ENCODE measurements at places on chromosomes 1 and 21.

GRCh38 chr1:226044514-226045101, 17.9 kb upstream of the H3-3A start:
- DNase-seq, result peak; percentile 44

DNA sequence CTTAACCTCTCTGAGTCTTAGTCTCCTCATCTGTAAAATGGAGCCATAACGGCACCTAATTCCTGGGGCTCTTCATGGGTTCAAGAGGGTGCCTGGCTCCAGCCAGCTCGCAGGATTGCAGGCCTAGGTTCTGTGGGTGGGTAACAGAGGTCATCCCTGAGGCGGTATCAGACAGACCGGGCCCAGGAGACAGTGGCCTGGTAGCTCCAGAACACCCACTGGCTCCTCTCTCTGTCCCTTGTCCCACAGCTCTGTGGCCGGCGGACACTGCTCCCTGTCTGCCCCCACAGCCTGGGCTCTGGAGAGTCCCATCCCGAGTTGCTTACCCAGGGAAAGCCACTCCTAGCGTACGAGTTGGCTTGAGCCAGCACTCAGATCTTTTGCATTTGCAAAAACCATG, 150.3 kb downstream of the PEX14 start:
- no peak for DNase-seq

GRCh38 chr21:40466893-40467483, 380.0 kb downstream of the DSCAM start:
- peak; percentile 11 for DNase-seq

DNA sequence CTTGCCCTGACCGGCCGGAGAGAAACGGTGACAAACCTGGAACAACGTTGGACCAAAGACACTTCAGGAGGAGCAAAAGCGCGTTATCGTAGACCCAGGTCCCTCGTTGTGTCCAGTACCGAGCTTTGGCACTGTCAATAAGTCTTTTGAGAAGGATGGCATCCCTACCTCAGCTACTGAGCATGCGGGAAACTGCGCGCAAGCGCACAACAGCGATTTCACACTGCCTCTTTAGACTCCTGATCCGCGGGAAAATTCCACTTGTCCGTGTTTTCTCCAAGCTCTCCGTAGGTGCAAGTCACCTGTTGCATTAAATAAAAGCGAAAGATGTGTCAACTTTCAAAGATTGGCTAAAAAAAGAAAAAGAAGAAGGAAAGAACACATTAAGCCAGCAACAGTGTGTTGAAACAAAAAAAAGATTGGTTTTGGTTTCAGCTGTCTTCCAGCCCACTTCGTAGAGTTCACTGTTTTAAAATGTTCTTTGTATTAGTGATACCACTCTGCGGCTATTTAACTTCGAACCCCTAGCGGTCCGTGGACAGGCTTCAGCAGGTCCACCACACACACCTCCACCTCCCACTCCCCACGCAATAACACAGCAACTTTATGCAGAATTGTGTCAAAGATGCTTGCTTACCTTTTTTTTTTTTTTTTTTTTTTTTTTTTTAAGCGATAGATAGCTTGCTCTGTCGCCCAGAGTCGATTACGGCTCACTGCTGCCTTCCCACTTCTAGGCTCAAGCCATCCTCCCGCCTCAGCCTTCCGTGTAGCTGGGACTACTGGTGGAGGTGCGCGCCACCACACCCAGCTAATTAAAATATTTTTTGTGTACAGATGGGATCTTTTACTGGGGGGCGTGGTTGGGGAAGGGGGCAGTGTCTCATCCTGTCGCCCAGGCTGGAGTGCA, at the start of gene BPNT1:
Gene BPNT1, minus strand, starts transcription at position 139 of the 907 bp plus-strand sequence. CDS start 9,942 bp downstream, outside the sequence.
- DNase-seq, result peak; percentile 95

DNA sequence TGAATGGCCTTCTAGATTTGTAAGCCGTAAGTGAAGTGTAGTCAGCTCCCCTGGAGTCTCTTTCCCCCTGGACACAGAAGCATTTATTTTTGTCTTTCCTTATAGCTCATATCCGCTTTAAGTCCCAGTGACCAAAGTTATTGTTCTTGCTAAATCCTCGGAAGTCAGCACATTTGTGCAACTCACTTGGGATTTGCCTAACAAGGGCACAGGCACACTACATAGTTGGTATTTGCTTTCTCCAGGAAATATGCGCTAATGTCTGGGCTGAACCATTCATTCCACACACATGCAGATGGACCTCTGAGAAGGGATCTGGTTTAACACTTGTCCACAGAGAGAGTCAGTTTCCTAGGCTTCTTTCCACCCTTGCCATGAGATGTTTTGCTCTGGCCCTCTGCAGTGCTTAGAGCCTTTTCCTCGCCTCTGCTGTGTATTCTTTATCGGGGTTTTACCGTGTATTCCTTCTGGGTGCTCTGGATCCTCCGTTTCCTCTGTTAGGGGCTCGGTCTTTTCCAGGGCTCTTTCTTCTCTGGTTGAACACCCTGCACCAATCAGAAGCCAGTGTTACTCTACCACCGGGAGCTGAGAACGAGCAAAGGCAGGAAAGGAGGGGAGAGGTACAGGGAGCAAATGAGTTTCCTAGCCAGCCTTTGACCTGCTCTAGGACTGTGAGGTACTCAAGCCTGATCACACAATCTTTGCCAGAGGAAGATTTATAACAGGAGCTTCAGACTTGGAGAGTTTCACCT, 72.4 kb downstream of the ABCA4 start:
- no peak for DNase-seq

DNA sequence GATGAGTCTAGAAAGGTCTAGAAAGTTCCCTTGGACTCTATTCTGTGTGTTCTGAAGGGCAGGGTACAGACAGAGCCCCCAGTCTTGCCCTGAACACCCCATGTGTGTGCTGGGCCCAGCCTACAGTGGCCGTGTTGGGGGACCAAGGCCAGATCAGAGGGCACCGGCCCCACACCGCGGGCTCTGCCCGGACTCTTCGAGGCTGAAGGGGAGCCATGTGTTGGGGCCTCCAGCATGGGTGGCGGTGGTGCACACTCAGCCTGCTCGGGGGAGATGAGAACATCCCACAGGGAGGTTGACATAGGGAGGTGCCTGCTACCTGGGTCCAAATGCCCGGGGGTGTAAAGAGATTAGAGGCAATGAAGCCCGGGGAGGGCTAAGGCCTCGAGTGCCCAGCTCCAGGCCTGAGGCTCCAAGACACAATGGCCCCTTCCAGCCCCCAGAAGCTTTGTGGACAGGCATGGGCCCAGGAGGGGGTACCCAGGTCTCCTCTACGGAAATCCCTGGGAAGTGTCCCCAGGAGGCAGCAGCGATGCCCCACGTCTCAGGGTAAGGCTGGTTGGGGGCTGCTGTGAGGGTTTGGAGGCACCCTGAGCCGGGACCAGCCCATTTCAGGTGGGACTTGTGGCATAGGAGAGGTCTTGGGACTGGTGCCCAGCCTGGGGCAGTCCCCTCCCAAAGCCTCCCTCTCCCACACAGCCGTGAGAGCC, 12.1 kb downstream of the ARHGEF16 start:
- no peak for DNase-seq

- no peak for DNase-seq
Measured at GRCh38 chr1:57440096-57440495, 16.2 kb upstream of the DAB1 start.

GRCh38 chr1:230922620-230923019, 54.3 kb upstream of the C1orf198 start:
- DNase-seq, result no peak

- no peak for DNase-seq
Measured at GRCh38 chr1:113438505-113439276, 48.4 kb downstream of the MAGI3 start.

DNA sequence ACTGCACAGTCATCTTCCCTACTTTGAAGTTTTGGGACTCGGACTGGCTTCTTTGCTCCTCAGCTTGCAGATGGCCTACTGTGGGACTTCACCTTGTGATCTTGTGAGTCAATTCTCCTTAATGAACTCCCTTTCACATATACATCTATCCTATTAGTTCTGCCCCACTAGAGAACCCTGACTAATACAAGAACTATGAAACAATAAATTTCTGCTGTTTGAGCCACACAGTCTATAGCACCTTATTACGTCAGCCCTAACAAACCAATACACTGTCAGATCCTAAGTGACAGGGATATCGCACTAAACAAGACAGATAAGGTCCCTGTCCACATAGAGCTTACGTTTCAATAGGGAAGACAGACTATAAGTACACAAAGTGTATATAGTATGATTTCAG, 120.1 kb downstream of the PLPP3 start:
- DNase-seq, result no peak

DNA sequence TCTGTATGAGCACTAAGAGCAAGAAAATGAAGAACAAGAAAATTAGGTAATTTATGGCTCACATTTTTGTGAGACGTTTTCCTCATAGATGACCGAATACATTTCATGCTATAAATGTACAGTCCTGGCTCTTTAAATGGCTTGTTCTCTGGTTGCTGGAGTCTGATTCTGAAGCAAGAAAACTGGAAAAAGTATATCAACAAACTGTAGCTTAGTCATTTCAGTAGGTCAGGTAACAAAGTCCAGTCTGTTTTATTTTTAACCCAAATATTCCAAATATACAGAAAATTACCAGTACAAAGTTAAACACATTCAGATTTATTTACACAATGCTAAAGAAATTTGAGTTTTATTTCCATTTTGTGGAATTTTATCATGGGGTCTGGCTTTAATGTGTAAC, 2.5 kb upstream of the MYBPHL start:
- peak; percentile 49 for DNase-seq

- peak; percentile 72 for DNase-seq
Measured at GRCh38 chr1:205663286-205663936, 16.9 kb downstream of the SLC45A3 start.

DNA sequence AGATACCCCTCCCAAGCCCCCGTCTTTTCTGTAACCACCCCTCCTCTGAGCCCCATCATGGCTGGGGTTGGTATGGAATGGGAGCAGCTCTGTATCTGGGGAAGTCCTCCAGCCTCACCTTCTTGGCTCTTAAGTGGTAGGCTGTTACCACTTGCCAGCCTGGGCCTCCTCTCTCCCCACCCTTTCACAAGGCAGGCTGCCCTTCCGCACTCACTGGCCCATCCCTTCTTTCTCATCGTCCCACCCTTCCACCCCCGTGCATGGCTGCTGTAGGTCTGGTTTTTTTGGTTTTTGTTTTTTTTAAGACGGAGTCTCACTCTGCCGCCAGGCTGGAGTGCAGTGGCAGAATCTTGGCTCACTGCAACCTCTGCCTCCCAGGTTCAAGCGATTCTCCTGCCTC, 5.2 kb downstream of the CYB561D1 start:
- no peak for DNase-seq

- no peak for DNase-seq
Measured at GRCh38 chr1:203126866-203127665, 460 bp upstream of the ADORA1 start.

GRCh38 chr1:209635850-209636249, 16.4 kb downstream of the LAMB3 start:
- no peak for DNase-seq

DNA sequence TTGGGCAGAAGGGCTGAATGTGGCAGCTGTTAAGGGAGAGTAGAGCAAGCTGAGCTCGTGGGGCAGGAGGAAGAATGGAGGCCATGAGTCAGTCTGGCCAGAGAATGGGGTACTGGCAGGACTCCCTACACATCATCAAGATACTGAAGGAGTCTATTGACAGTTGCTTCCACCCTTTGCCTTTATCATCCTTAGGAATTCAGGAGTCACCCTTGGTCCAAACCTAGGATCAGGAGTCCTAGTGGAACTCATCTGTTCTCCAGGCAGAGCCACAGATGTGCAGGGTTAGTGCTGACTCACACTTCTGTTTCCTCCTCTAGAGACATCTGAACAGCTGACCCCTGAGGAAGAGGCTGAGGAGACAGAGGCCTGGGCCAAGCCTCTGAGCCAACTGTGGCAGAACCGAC, 18.7 kb upstream of the ST3GAL3 start:
- peak; percentile 12 for DNase-seq

GRCh38 chr1:114216431-114217173, 62.9 kb upstream of the SYT6 start:
- no peak for DNase-seq

GRCh38 chr1:115107516-115108260, 18.4 kb upstream of the TSPAN2 start:
- peak; percentile 90 for DNase-seq

- no peak for DNase-seq
Measured at GRCh38 chr1:182635871-182636270, 31.7 kb upstream of the RGS16 start.

DNA sequence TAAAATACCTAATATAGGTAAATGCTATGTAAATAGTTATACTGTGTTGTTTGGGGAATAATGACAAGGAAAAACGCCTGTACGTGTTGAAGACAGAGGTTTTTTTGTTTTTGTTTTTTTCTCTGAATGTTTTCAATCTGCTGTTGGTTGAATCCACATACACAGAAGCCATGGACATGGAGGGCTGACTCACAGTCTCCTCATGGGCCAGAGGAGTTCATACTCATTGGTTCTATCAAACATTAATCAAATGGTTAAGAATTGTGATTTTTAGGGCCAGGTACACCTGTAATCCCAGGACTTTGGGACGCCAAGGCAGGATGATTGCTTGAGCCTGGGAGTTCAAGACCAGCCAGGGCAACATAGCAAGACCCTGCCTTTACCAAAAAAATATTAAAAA, 20.5 kb downstream of the MIER1 start:
- DNase-seq, result no peak

DNA sequence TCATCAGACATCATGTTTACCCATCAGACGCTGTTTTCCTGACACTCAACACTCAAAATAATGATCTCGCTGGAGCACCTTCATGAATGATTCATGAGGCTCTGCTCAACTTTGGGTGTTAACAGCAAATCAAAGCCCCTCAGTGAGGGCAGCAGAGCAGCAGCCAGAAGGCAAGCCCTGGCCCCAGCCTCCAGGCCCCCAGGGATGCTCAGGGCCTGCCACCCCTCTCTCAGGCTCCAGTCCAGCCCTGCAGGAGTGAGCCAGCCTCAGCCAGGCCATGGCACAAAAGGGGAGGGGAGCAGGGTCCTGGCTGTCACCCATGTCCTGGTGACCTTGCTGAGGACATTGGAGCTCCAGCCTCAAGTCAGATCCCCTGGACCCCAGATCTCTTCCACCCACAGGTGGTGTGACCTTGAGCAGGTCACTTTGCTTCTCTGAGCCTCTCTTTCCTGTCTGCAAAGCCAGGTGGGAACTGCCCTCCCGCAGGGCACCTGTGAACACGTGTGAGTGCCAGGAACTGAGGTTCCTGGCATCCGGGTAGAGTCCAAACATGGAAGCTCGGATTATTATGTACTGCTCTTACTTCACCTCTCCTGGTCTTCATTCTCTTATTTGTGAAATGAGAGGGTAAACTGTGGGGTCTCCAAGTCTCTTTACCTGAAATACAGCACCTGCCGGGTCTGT, 161.6 kb upstream of the VAMP3 start:
- no peak for DNase-seq

GRCh38 chr1:247345881-247346280, 14.2 kb upstream of the ZNF496 start:
- DNase-seq, result no peak

DNA sequence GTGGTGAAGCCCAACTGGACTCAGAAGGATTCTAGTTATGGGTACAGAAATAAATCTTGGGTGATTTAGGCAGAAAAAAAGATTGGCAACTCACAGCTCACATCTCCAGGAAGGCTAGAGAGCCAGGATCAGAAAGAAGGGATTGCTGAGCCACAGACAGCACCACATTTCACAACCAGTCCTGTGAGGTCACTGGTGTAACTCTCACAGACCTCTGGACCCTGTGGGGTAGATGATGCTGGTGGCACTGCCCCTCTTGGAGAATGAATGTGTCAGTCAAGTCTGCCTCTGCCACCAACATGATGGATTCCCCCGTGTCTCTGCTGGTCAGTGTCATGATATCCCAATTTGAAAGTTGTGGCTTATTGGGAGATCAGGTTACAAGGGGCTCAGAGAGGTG, 70.9 kb upstream of the HMCN1 start:
- no peak for DNase-seq

GRCh38 chr1:23777979-23778814, at the start of gene PITHD1:
PITHD1 (plus strand) TSS chr1:23778418; CDS start chr1:23778516, 98 bp downstream.
- DNase-seq, result peak; percentile 86
